ENCODE measurements at places on chromosomes 2 and 18.

DNA sequence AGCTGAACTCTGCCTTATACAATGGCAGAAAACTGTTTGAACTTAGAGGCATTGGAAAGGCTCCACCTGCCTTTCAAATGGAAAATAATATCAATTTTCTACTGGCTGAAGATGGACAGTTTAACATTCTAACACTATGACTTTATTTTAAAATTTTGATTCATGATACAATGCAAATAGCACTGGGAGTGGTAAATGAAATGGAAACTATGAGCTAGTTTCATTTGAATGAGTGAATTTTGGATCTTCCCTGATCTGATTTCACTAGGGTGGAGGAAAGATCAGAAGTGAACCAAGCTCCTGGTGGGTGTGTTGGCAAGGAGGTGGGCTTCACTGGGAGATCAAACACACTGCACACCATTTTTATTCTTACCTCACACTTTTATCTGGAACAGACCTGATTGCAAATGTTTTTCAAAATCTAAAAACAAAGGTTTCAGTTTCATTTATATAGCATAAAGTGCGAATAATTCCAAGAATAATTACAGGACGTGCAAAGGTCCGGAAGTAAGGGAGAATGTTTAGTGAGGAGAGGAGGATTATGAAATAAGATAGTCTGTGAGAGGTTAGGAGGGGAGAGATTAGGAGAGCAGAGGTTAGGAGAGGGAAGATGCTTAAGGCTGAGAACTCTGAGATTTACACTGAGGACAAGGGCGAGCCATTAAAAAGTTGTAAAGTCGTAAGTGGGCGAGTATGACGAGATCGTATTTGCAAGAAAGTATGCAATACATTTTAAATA is 18.6 kb upstream of the MBP start:
- DNase-seq, result no peak

DNA sequence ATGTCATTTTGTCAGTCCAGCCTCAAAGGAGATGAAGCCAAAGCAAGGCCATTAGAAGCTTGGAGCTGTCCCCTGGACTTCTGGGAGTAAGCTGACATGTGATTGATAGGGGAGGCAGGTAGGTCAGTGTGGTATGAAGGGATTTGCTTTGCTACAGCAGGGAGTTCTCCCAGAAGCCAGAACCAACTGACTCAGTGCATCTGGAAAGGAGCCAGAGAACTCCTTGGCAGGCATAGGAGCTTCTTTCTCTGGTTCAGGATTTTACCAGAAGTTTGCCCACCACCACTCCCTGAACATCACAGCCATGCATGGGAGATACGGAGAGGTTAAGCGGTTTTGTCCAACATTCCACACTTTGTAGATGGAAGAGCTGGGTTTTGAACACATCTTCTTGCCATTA is 24.5 kb upstream of the KCNE4 start:
- DNase-seq, result no peak

GRCh38 chr2:179348906-179349305 is 84.3 kb upstream of the SESTD1 start:
- DNase-seq, result no peak

- no peak for DNase-seq
Observed at GRCh38 chr18:22044474-22045220, 124.7 kb upstream of the GATA6 start.
